Nephron progenitor cell (in vitro differentiated cells): ENCODE measurements at places on chromosomes 11 and 22.

DNA sequence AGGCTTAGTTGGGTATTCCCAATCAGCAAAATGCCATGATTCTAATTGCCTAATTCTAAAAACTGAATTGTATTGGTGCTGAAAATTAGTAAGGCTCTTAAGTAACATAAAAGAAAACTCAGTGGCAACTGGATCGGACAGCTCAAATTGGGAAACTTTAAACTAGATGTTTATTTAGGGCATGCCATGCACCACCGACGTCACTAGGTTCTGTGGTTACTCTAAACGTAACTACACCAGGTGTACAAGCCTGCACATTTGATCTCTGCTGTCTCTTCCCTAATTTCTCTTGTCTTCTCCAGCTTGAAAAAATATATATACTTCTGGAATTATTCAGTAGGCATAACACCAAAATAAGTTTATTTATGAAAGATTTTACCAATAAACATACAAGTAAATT, 378.2 kb downstream of the DCDC1 start:
- DNase-seq = no peak

DNA sequence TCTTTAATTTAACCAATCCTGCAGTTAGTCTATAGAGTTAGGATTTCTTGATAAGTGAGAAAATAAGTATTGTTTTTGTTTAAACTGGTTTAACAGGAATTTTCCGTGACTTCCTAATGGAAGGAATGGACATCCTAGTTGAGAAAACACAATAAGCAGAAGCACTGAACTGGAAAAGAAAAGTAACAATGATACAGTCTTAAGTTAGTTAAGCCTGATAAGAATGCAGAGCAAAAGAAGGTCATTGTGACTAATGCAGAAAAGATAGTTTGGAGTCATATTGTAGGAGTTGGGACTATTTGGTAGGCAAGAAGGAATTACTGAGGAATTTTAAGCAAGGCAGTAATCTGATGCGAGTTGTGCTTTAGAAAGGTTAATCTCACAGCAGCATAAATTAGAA, 11.7 kb downstream of the RNF141 start:
- DNase-seq = no peak

DNA sequence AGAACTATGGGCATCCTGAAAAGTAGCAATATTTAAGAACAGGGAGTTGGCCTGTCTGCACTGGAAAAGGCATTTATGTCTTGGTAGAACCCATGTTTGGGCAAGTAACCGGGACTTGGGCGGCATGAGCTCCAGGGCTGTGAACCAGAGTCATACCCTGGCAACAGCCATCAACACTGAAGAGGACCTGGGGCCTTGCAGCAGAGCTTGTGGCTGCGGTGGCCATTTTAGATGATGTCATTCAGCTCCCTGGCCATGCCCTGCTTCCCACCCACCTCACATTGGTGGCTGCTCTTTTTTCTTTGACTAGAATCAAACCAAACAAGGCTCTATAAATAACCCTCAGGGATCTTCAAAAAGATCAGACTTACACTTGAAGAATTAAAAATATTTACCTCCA, 26.6 kb downstream of the EHF start:
- no peak for DNase-seq

DNA sequence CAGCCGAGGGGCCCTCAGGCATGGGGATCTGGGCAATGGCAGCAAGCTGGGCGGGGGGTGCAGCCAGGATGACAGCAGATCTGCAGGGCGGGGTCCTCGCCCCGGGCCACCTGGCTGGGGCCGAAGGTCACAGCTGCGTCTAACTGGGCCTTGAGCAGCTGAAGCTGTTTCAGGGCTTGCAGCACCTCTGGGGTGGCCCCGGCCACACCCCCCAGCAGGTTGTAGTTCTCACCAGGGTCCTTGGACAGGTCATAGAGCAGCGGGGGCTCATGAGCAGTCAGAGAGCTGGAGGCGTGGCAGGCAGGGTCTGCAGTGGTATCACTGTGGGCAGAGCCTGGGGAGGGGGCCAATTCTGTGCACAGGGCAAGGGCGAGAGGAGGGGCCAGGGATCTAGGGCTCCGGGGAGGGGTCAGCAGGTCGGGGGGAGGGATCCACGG, 2.8 kb downstream of the ARSA start:
- no peak for DNase-seq

DNA sequence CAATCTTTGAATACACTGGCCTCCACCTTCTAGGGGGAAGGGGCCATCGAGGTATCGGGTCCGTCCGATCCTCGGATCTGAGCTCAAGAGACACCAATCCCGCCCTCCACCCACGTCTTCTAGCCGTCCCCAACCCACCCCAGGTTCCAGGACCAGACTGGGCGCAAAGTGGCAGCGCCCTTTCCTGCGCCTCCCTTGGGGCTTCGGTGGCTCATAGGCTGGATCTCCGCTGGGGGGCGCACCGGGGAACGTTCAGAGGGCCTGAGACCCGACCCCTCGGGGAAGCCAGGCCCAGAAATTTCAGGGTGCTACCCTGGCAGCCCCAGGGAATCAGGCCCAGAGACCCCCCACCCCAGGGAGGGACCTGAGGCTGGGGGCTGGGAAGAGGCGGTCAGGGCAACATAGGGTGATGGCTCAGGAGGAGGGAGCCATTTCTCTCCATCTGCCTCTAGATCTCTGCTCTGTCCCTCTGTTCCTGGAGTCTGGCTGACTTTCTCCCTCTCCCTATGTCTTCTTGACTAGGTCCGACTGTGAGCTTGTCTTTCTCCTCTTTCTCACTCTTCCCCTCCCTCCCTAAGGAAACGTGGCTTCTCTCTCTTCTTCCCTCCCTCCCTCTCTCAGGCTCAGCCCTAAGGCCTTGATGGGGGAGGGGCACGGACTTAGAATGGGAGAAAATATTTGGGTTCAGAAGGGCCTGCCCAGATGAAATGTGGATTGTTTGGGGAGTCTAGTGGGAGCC, 1.1 kb downstream of the CREB3L1 start:
- DNase-seq = peak; percentile 71

DNA sequence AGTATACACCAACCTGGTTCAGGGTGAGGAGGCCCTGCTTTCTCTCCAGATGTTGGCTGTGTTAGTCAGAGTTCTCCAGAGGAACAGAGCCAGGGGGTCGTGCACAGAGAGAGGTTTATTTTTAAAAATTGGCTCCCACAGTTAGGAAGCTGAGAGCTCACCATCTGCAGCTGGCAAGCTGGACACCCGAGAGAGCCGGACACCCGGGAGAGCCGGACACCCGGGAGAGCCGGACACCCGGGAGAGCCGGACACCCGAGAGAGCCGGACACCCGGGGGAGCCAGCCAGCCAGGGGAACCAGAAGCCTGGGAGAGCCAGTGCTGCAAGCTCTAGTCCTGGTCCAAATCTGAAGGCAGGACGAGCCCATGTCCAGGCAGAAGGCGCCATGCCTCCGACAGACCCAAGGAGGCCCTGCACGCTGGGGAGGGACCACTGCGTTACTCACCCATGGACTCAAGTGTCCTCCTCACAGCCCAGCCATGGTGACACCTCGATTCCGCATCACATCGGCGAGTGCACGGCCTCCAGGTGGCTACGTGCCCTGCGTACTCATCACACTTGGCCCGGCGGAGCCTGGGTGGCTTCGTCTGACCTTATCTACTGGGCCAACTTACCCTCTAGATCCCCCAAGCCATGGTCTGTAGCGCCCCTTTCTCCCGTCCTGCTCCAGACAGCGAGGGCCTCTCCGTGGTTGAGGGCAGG, 99.0 kb downstream of the BRD1 start:
- no peak for DNase-seq

DNA sequence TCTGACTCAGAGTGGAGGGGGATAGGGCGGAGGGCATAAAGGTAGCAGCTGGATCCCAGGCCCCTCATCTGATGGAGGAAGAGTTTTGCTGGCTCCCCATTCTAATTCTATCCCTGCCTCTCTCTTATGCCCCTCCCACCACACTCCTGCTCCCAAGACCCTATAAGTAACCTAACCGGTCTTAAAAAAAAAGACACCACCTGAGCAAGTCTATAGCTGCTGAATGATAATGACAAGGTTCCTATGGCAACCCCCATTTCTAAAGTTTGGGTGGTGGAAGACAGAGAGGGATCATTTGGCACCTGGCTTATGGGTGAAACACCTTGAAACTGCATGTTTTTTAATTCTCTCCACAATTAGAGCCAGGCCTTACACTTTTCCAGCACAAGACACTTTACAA, 69.6 kb downstream of the LARGE1 start:
- DNase-seq = no peak

- DNase-seq = no peak
Measured at GRCh38 chr11:68338051-68338780, 25.8 kb downstream of the LRP5 start.

GRCh38 chr11:7320306-7320705, 68.6 kb downstream of the SYT9 start:
- DNase-seq = no peak

GRCh38 chr11:107591378-107592230, 657 bp downstream of the ELMOD1 start:
- DNase-seq = peak; percentile 61

- DNase-seq = no peak
Measured at GRCh38 chr11:10667521-10667885, 26.1 kb downstream of the IRAG1 start.

- no peak for DNase-seq
Measured at GRCh38 chr11:15180212-15180792, 65.6 kb downstream of the INSC start.

GRCh38 chr22:27972732-27973698, 54.0 kb upstream of the PITPNB start:
- DNase-seq = no peak

GRCh38 chr11:115168229-115168671, 336.0 kb downstream of the CADM1 start:
- DNase-seq = no peak

DNA sequence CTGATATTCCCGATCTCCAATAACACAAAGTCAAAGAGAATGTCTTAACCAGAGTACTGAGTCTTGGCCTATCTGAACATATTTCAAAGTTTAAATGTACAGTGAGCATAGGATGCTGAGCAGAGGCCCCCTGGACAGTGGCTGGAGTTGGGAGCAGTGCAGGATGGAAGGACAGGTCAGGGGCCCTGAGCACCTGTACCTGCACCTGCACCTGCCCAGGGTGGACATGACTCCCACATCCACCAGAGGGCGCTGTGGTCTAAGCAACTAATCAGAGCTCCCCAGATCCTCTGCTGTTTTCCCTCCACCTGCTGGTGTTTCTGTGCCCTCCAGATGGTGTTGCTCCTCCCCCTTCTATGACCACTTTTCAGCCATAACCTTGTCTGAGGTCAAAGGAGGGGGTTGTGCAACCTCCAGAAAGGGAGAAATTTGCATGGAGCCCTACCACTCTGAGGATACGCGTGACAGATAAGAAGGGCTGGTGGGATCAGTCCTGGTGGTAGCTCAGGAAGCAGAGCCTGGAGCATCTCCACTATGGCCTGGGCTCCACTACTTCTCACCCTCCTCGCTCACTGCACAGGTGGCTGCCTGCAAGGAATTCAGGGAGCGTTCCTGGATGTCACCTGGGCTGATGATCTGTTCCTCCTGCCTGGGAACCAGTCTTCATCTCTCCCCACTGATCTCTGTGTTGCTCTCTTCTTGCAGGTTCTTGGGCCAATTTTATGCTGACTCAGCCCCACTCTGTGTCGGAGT, 49.1 kb upstream of the VPREB1 start:
- DNase-seq = peak; percentile 89

- peak; percentile 64 for DNase-seq
Measured at GRCh38 chr11:31798554-31799434, 12.3 kb downstream of the PAX6 start.

DNA sequence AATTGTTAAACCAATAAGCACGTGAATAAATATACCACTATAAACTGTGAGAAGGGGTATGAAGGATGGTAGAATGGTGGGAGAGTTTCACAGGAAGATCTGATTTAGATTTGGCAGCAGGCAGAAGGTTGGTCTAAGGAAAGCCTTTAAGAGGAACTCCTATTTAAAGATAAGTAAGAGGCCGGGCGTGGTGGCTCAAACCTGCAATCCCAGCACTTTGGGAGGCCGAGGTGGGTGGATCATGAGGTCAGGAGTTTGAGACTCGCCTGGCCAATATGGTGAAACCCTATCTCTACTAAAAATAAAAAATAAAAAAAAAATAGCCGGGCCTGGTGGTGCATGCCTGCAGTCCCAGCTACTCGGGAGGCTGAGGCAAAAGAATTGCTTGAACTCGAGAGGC, 45.8 kb upstream of the CXCR5 start:
- DNase-seq = no peak

DNA sequence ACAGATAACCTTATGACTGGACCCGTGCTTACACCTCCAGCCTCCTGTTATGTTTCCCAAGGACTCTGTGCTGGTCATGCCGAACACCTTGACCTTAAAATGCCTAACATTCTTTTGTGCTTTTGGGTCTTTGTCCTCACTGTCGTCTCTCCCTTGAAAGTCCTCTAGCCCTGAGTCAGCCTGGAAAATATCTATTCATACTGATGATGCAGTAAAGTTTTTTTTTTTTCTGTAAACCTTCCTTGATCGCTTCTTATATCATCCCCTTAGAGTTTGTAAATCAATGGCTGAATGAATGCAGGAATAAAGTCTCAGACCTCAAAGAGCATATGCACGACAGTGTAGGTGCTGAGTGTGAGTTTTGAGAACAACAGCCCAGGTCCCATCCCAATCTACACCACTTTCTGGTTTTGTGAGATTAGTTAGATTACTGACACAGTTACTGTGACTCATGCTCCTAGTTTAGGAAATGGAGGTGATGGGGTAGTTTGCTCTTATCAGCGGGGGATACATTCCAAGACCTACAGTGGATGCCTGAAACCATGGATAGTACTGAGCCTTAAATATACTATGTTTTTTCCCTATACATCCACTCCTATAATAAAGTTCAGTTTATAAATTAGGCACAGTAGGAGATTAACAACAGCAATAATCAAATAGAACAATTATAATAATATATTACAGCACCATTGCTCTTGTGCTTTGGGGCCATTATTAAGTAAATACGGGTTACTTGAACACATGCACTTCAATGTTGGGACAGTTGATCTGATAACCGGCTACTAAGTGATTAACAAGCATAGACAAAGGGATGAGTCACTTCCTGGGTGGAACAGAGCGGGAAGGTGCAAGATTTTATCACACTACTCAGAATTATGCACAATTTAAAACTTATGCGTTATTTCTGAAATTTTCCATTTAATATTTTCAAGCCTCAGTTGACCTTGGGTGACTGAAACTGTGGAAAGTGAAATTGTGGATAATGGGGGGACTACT, 8.6 kb downstream of the TCN1 start:
- no peak for DNase-seq

- DNase-seq = no peak
Measured at GRCh38 chr22:31734512-31734911, 15.4 kb downstream of the PRR14L start.

- DNase-seq = no peak
Measured at GRCh38 chr11:87501388-87501787, 463.7 kb downstream of the TMEM135 start.
